ENCODE measurements at places on chromosomes 1 and 21. TPM values are rescaled to one million over a fixed set of nuclear protein-coding genes. Genes with fewer than 3 reads are reported as not detected.

TMEM200B gene
- total RNA-seq: 9.3 TPM

CACNA1S gene
- total RNA-seq: not detected

CD1C gene
- not detected for total RNA-seq

KCNJ15 gene
- not detected for total RNA-seq

LCE2A gene
- total RNA-seq: not detected
